Esophagus squamous epithelium (tissue), 5 donors: ENCODE measurements at places on chromosomes 2 and 18.

GRCh38 chr2:99865818-99866676 lies 276.3 kb downstream of the AFF3 start:
- DNase-seq: no peak

- DNase-seq: no peak
These were observed 53.2 kb downstream of the EEF1B2 start for GRCh38 chr2:206212673-206213513.

DNA sequence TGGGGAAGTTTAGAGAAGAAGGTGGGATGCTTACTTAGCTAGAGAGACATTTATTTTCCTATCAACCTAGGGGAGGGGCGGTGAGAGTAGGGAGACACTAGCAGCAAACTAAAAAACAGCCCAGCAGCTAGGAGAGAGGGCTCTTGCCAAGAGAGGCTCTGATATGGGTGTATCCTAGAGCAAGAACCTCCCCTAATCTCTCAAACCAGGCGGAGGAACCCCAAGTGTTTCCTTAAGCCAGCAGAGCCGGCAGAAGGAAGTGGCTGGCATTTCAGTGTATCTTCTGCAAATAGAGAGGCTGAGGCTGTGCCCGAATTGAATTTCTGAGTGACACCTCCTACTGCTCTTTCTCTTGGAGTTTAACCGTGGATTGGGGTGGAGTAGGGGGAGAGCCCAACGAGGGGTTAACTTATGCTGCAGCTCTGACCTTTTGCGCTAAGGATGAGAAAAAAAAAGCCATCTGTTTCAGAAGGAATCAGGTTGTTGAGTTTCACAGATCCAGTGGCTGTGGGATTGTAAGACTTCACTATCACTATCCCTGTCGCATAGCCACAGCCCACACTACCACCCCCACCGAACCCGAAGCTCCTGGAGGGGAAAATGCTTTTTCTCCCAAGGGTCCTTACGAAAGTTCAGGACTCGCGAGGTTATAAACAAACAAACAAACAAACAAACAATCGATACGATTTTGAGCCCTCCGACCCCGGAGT lies 1.4 kb downstream of the ST8SIA5 start:
- DNase-seq: no peak

DNA sequence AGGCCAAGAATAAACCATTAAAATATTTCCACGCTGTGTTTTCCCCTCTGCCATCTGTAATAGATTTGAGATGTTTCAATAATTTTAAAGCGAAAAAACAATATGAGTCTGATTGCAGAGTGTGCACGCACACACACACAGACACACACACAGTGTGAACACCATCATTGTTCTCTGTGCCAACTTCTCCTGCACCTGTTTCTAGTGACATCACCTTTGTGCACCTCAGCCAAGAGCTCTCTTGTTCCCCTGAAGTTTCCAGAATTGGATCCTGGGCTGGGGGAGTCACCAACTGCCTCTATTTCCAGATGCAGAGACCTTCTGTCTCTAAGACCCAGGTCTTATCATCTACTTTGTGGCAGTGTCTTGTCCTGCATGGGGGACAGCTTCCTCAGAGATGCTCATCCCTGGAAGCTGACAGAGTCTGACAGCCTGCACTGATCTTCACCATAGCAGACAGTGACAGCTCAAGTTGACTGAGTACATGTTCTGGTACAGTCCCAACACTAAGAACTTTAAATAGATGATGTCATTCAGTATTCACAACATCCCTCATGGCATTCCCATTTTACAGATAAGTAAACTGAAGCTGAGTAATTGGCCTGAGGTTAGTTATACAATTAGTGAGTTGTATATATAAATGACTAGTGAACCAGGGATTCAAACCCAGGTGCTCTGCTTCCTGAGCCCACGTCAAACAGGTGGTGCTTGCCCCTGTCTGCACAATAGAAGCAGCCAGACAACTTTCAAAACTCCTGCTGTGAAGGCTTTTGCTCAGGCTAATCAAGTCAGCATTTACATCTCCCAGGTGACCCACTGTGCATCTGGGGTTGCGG lies 39.4 kb downstream of the ACOXL start:
- DNase-seq: no peak

- DNase-seq: no peak
These were observed 634.3 kb downstream of the TMEM182 start for GRCh38 chr2:103396152-103396551.

DNA sequence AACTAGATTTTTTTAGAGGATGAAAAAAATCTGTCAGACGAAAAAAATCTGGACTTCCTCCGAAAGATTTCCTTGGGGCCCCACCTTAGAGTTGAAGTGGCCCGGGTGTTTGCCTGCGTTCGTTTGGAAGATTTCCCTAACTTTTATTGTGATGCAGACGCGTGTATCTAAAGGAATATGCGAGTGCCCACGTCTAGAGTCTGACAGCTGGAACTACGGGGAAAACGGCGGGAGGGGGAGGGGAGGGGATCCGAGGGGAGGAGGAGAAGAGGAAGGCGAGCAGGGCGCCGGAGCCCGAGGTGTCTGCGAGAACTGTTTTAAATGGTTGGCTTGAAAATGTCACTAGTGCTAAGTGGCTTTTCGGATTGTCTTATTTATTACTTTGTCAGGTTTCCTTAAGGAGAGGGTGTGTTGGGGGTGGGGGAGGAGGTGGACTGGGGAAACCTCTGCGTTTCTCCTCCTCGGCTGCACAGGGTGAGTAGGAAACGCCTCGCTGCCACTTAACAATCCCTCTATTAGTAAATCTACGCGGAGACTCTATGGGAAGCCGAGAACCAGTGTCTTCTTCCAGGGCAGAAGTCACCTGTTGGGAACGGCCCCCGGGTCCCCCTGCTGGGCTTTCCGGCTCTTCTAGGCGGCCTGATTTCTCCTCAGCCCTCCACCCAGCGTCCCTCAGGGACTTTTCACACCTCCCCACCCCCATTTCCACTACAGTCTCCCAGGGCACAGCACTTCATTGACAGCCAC lies 2.4 kb upstream of the SP9 start:
- no peak for DNase-seq

DNA sequence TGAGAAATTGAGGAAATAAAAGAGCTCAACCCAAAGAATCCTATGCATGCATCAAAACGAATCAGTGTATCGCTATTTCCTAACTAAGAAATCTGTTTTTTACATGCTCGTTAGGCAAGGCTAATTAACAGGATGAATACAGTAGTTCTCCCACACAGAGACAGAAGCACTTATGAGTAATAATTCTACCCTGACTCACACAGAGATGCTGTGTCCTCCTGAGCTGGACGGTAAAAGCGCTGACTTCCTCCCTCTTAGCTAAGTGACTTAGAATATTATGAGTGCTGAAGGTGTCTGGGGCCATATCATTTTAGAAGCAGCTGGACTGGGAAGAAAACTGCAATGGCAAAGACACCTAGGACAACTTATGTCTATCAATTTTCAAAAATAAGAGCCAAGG lies 18.5 kb downstream of the PLEKHM3 start:
- DNase-seq: no peak

GRCh38 chr2:151862700-151863099 lies 34.5 kb upstream of the ARL5A start:
- DNase-seq: no peak

- no peak for DNase-seq
These were observed 818.4 kb downstream of the SOCS6 start for GRCh38 chr18:71107244-71107643.

DNA sequence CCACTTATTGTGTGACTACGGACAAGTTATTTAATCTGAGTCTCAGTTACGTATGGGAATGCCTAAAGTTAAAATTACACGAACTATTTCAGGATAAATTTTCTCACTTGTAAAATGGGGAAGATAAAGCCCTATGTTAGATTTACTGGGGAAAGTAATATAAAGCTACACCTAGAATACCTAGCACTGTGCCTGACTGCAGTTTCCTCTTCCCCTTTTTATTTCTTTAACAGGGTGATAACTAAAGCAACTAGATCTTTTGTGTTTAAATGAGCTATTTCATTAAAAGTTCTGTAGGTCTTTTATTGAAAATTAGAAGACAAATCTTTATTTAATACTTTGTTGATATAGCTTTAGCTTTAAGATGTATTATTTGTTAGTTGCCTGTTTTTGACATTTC lies 5.0 kb downstream of the B3GNT2 start:
- DNase-seq: no peak

GRCh38 chr18:54945576-54946125 lies 13.6 kb downstream of the CCDC68 start:
- DNase-seq: no peak

DNA sequence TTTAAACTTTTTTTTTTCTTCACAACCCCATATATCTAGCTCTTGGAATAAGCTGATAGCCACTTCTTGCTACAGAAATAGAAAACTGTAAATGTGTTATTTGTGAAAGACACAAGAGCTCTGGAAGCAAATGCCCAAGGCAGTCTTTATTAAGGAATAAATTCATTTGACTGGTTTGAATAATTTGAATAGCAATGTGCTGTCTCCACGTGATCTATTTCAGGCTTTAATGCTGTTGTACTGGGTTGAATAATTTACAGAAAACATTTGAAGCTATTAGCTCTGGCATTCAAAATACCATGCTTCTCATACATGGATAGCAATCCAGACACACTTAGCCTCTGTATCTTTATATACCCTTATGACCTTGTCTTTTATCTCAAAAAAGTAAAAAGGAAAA lies 366.7 kb upstream of the KCNJ3 start:
- no peak for DNase-seq

DNA sequence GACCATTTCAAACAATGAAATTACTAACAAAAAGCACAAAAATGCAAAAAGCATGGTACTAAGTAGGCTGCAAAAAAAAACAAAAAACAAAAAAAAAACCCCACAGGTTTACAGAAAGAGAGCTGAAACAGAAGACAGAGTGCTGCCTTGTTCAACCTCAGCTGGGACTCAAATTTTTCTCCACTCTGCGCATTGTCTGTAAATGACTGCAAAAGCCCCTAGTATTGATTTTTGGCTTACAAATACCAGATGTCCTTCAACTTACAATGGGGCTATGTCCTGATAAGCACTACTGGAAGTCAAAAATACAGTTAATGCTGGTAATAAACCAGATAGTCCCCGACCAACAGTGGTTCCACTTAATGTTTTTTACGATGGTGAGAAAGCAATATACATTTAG lies 42.2 kb downstream of the UBE2E3 start:
- DNase-seq: no peak
